Activated naive CD4-positive, alpha-beta T cell treated with Interleukin-2 at 50 U/mL for 16 hours (primary cell): ENCODE measurements at places on chromosomes 16 and 17.

- DNase-seq, result no peak
These were observed at the start of gene CDH16 for GRCh38 chr16:66918803-66919568. Gene CDH16 (minus strand): TSS chr16:66918885. CDS start chr16:66918065, 820 bp downstream.

- no peak for DNase-seq
These were observed 602.6 kb downstream of the KCNJ2 start for GRCh38 chr17:70771804-70772386.

DNA sequence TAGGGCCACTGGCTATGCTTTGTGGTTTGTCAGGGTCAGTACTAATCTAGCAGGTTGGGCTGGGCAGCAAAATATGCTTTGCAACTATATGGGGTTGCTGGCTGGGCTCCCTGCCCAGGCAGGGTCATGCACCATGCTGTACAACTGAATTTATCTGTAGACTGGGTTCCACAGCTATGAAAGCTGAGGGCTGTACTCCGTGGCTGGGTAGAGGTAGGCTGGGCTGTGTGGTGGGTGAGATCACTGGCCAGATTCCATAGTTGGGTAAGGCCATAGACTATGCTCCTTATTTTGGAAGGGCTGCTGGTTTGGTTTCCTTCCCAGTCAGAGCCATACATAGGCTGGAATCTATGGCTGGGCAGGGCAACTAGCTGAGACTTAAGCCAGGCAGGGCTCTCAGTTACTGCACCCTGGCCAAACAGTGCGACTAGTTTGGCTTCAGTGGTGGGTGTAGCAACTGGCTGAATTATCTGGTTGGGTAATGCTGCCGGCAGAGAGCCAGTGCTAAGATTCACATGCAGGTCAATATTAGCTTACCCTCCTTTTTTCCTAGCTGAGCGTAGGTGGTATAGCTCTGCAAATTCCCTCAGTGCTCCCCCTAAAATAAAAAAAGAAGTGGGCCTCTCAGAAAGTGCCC lies 769.1 kb upstream of the CDH8 start:
- DNase-seq, result no peak

GRCh38 chr16:54937671-54938211 lies 7.1 kb downstream of the IRX5 start:
- no peak for DNase-seq

GRCh38 chr17:7552621-7553051 lies 3.8 kb downstream of the TNFSF12 start:
- peak; percentile 27 for DNase-seq

- DNase-seq, result peak; percentile 67
These were observed 562 bp downstream of the USP31 start for GRCh38 chr16:23148513-23149266.

DNA sequence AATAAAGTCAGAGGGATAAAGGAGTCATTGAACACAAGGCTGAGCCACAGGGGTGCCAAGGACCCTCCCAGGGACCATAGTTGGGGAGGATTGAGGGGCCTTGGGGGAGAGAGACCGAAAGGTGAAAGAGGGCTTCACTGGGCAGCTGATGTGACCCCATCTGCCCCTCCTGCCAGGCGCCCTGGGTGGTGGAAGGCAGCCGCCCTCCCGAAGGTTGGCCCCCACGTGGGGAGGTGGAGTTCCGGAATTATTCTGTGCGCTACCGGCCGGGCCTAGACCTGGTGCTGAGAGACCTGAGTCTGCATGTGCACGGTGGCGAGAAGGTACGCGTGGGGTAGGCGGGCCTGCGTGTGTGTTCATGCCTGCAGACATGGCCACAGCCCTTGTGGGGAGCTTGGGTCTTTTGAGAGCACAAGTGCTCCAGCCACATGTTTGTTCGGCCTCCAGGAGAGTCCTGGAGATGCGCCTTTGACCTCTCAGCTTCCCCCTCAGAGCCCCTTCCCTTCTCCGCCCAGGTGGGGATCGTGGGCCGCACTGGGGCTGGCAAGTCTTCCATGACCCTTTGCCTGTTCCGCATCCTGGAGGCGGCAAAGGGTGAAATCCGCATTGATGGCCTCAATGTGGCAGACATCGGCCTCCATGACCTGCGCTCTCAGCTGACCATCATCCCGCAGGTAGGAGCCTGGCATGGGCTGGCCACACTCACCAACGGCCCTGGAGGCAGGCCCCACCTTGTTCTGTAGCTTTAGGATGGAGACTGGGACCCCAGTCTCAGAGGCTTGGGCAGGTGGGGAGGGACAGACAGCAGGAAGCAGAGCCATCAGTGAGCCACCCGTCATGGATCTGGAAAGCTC lies 24.1 kb downstream of the ANKRD40 start:
- no peak for DNase-seq

- DNase-seq, result no peak
These were observed 239.0 kb downstream of the CCDC182 start for GRCh38 chr17:57505841-57506773.

- no peak for DNase-seq
These were observed 211.7 kb upstream of the GSE1 start for GRCh38 chr16:85401370-85401916.

DNA sequence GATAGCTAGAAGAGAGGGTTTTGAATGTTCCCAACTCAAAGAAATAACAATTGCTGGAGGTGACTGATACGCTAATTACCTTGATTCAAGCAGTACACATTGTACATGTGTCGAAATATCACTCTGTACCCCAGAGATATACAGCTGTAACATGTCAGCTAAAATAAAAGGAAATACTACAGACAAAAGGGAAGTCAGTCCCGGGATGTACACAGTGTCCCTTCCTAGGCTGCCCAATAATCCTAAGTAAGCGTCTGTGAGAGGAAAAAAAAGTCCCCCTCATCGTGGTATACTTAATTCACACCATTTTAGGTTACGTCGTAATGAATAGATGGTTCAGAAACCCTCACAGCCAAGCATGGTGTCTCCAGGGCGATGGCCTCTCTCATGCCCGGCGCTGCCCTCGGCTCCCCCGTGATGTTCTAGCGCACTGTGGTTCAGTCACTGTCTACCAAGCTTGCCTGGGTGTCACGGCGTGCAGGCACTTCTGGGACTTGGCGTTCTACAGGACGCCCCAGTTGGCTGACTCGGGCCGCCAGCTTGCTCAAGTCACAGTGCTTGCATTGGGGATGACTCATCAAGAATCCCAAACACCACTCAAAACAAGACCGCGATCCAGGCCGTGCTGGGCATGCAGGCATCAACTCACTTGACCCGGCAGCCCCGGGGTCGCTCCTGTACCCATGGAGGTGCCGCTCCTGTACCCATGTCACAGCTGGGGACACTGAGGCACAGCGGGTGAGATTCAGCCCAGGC lies 27.6 kb downstream of the CCDC40 start:
- DNase-seq, result no peak

- peak; percentile 70 for DNase-seq
These were observed 39.4 kb downstream of the TUBD1 start for GRCh38 chr17:59853168-59853918.

- peak; percentile 72 for DNase-seq
These were observed 825 bp downstream of the HEATR6 start for GRCh38 chr17:60077672-60078519.

DNA sequence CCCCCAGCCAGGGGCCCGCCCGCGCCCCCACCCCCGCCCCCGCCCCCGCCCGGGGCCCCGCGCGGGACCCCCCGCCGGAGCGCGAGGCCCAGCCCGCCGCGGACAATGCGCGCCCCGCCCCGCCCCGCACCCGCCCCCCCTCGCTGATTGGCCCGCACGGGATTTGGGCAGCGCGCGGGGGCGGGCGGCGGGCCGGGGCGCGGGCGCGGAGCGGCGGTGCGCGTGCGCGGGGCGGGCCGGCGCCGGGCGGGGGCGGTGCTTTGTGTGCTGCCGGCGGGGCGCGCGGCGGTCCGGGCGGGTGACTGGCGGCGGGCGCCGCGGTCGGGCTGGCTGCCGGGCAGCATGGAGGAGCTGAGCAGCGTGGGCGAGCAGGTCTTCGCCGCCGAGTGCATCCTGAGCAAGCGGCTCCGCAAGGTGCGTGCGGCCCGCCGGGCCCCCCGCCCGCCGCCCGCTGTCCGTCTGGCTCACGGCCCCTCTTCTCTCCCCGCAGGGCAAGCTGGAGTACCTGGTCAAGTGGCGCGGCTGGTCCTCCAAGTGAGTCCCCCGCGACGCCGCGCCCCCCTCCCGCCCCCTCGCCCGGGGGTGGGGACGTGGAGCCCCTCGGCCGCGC lies at the start of gene CBX2:
TSS of gene CBX2 (plus strand) at position 255 of the 610 bp plus-strand sequence. CDS start at position 343, 88 bp downstream.
- peak; percentile 84 for DNase-seq

DNA sequence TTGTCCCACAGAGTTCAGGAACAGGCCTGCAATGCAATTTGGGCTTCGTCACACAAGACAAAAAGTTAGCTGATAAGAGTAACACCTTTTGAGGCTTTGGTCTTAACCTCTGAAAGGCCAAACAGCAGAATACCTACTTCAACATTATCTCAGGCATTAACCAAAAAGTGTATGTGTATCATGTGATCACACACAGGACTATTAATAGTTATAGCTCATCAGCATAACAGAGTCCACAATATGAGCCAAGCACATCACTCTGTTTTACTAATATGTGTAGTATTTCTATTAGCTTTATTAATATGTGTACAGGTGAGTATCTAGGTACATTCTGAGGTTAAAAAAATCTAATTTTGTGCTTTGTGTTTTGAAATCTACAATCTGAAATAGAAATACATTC lies 30.8 kb downstream of the MYO1D start:
- DNase-seq, result no peak

DNA sequence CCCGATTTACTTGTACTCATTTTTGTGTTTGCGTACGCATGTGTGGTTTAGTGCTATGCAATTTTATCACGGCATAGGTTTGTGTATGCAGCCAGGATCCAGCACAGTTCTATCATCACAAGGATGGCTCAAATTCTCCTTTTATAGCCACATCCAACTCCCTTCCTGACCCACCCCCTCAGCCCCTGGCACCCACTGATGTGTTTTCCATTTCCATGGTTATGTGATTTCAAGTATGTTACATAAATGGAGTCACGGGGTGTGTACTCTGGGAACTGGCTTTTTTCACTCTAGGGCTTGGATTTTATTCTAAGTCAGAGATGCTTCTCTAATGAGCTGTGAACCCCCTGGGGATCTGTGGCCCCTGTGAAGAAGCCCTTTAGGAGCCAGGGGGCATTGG lies 16.8 kb downstream of the IL4R start:
- DNase-seq, result no peak

DNA sequence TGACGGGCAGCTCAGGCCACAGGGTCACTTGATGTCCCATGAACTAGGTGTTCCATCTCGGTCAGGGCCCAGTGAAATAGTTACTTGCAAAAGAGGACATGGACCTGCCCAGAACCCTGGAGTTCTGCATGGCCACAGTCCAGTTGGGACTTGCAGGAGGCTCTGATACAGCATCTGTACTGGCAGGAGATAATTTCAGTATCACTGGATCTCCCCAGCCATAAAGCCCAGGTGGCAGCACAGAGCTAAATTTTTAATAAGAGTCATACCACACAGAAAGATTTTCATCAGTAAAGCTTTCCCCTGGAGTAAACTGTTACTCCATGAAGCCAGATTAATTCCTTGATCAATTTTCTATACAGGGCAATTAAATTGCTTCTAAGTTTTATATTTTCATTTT lies 18.0 kb upstream of the SLC16A5 start:
- DNase-seq, result no peak

- no peak for DNase-seq
These were observed 1.3 kb upstream of the HSD17B2 start for GRCh38 chr16:82033683-82034300.

DNA sequence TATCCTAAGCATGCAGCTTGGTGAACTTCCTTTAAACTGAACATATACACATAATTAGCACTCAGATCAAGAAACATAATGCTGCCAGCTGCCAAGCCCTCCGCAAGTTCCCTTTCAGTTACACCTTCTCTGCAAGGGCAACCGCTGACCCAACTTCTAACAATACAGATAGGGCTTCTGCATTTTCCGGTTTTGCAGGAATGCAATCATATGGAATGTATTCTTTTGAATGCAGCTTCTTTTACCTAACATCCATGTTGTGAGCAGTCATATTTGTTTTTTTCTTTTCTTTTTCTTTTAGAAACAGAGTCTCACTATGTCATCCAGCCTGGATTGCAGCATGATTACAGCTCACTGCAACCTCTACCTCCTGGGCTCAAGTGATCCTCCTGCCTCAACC lies 110.7 kb downstream of the GSG1L start:
- DNase-seq, result no peak

- no peak for DNase-seq
These were observed 124.6 kb downstream of the KCNJ18 start for GRCh38 chr17:21816592-21817567.

DNA sequence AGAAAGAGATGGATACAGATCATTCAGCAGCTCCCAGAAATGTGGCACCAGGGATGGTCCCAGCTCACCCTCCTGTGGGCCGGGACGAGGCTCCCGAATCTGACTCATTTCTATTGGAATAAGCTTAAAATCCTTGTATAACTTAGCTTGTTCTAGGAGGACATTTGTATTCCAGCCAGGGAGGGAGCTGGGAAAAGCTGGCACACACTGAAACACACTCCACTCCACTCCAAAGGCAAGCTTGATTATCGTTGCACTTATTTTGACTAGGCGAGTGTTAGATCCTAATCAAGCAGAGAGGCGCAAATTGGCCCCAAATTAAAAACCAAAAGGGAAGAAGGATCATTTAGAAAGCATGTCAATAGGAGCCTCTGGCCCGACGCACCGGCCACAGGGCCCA lies 339.5 kb downstream of the HS3ST4 start:
- DNase-seq, result no peak

- no peak for DNase-seq
These were observed 479 bp downstream of the IRX6 start for GRCh38 chr16:55324285-55325079.

DNA sequence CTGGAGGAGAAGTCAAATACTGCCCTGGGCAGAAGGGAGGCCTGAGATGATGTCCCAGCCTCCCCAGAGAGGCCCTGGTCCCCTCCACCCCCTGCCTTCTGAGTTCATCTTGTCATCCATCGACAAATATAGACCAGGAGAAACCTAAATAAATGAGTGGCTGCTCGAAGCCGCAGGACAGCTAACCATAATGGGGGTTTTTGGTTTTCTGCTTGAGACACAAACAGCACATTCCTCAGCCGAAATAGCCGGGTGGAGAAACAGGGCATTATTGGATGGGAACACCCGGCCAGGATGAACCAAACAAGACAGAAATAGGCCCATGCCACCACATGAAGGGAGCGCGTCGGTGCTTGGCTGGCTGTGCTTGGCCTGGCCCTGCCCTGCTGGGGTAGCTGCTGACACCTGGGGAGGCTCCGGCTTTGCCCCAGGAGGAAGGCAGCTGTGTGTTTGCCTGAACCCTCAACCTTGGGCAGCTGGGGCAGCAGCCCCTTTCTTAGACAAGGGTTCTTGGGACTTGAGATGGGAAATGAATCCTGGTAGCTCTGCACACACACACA lies 188.1 kb downstream of the IRX5 start:
- no peak for DNase-seq

- DNase-seq, result no peak
These were observed 67.0 kb downstream of the MPRIP start for GRCh38 chr17:17109256-17109655.
